ENCODE measurements at places on chromosomes 4 and X.

GRCh38 chr4:138507522-138507921, 265.4 kb upstream of the SLC7A11 start:
- peak; percentile 81 for DNase-seq

DNA sequence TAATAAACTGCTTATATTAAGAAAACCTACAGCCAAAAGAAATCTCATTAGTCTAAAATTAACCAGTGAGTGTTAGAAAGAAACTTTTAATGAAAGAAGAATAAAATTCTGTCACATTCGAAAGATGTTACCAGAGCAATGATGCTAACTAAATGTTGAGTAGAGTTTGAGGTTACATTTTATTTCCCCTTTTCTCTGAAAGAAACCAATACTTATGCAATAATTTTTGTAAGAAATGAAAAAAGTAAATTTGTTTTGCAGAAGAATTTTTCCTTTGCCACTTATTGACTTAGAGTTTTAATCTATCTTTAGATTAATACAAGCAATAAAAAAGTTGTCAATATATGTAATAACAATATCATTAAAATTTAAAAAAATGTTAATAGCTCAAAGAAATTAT, 574.0 kb upstream of the GALNTL6 start:
- DNase-seq: no peak

- DNase-seq: peak; percentile 56
These were observed 886 bp downstream of the DCLK2 start for GRCh38 chr4:150079081-150079581.

GRCh38 chrX:70254063-70254400, 6.0 kb downstream of the P2RY4 start:
- no peak for DNase-seq

GRCh38 chrX:10628906-10629305, 8.5 kb upstream of the MID1 start:
- no peak for DNase-seq

DNA sequence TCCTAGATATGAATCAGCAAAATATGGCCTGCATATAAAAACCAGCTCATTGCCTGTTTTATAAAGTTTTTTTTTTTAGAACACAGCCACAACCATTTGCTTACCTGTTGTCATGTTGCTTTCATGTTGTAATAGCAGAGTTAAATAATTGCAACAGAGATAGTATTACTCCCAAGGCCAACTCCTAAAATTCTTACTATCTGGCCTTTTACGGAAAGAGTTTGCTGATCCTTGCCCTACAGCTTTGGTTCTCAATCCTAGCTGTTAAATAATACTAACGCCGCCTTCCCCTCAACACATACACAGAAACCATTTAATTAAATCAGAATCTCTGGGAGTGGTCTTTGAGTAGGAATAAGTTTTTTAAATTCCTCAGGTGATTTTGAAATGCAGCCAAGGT, 231.3 kb upstream of the TET2 start:
- no peak for DNase-seq

- DNase-seq: peak; percentile 19
These were observed 160.0 kb upstream of the NAP1L5 start for GRCh38 chr4:88857588-88857987.

DNA sequence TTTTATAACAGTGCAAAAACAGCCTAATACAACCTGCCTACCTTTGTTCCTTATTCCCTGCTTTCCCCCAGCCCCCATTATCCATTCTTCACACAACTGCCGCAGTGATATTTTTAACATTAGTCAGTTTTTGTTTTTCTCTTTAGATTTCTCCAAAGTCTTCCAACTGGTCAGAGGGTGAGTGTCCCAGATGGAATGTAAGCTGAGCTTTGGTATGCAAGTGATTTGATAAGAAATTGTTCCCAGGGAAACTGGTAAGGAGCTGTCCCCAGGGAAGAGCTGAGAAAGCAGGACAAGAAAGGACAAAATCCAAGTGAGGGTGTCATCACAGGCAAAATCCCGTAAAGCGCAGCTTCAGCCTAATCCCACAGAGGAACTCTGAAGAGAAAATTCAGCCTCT, 475.5 kb upstream of the ADGRL3 start:
- peak; percentile 81 for DNase-seq

GRCh38 chr4:111475001-111475400, 670.3 kb upstream of the FAM241A start:
- peak; percentile 56 for DNase-seq
